AG09309 (cell line): ENCODE measurements at places on chromosomes 12 and 14.

DNA sequence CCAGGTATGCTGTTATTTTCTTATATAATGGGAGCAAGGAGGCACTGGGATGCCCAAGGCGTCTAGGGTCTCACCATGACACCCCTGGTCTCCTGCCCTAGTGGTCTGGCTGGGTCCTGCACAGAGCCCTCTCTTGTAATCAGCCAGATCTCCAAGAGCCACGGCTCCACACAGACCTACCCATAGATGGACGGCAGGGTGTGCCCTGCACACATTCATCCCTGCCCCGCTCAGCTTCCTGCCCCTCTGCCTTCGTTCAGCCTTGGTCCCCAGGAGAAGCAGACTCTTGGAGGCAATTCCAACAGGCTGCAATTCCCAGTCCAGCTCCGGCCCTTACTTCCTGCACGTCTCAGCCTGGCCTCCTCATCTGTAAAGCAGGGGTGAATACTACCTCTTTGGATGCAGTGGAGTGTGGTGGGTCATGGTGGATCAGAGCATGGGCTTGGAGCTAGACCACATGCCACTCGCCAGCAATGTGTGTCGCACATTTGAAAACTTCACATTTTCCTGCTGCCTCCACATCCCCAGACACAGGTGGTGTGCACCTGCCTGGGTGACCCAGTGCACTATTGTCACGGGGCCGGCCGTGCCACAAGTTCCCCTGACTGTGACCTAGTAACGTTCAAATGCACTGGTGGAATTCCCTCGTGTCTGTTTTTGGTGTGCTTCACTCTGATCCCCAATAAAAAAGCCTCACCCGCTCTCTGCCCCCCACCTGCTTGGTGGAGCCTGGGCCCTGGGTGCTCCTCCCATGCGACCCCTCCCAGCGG is 171.1 kb upstream of the PRMT8 start:
- DNase-seq = no peak

- no peak for DNase-seq
These were observed 26.2 kb downstream of the WNK1 start for GRCh38 chr12:778615-779014.

- DNase-seq = no peak
These were observed 157.4 kb upstream of the CNTN1 start for GRCh38 chr12:40534828-40535227.

GRCh38 chr14:95338436-95338835 is 18.7 kb upstream of the CLMN start:
- no peak for DNase-seq

DNA sequence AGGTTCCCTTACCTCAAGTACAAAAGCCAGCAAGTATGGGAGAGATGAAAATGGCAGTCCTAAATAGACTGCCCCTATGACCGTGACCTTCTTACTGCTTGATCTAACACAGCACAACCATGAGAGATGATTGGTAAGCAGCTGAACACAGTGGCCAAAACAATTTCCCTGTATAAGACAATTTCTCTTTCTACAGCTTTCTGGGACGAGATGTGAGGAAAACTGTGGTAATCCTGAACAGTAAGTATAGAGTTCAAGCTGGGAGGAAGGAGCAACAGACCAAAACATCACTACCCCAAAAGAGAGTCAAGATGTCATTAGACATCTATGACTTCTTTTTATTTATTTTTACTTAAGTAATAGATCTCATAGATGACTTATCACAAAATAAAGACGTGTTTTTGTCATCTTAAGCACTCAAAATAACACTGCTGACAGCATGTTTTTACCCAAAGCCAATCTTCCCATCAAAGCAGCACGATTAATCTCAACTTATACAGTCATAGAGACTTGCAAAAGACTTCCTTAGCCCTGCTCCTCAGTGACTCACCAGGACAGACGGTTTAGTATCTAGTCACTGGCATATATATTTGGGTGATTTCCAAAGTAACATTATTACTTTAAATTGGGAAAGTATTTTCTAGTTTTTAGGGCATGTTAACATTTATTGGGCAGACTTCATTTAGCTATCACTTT is 3.7 kb downstream of the TMEM52B start:
- peak; percentile 58 for DNase-seq

DNA sequence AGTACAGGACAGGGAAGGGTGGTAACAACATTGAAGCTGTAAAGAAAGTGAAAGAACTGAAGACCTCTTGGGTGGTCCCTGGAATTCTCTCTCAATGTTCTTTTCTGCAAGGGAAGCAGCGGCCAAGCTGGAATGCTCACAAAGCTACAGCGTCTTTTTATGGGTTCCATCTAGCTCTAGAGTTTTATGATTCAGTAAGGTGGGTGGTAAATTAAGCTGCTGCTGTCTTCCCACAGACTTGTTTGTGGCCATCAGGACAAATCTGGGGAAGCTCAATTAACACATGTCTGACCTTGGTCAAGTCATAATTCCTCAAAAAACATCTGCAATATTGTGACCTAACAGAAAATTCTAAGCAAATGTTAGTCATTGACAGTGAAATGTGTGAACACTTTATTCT is 139.1 kb downstream of the MED13L start:
- no peak for DNase-seq

- DNase-seq = no peak
These were observed 9.0 kb upstream of the SYNE2 start for GRCh38 chr14:63843796-63844195.

GRCh38 chr12:69509308-69509736 is 39.1 kb downstream of the FRS2 start:
- DNase-seq = no peak

- no peak for DNase-seq
These were observed 14.9 kb upstream of the MYH7 start for GRCh38 chr14:23450379-23450778.

DNA sequence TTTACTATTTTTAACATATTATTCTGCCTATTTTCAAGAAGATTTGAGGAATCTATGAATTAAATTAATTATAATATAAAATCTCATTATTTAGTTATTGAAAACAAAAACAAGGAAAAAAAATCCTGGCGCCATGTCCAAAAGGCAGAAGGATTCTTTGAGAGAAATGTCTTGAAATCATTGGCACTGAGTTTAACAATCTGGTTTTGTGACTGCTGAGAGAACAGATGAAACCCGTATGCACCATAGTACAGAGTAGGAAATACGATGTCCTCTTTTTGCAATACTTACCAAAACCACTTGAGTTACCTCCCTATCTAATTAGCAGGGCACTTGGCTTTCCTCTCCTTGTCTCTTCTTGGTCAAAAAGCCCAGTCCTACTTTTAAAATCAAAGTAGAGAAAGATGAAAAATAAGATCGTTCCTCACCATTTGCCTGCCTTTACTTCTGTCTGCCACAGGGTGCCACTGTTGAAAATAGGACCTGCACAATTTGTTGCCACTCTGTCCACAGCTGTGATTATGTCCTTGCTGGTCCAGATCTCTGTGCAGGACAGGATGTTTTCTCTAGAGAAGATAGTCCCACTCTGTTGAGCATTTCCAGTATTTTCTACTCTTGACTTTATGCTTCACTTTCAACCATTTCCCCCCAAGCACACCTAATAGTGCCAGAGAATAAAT is 179.7 kb downstream of the PDZRN4 start:
- no peak for DNase-seq

GRCh38 chr12:4224206-4224889 is 49.2 kb upstream of the CCND2 start:
- no peak for DNase-seq

DNA sequence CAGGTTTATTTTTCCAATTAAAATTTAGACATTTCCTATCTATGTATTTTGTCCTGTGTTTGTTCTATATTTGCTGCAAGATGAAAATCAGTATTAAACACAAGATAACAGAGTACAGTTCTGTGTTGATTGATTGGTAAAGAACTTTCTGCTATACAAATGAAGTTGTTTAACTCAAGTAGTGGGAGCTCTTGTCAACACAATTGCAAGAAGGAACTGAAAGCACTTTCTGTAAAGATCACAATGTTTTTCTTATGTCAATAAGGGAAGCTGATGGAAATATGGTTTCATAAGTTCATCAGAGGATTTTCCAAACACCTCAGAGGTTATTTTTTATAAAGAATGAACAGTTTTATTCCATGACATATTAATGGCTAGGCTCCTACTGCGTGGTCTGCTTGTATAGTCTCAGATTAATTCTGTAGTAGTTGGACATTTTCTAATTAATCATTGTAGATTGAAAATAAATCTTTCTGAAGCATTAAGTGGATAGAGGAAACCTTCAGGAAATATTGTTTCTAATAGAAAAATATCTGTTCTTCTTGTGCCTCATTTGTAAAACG is 379.5 kb downstream of the LRFN5 start:
- no peak for DNase-seq

DNA sequence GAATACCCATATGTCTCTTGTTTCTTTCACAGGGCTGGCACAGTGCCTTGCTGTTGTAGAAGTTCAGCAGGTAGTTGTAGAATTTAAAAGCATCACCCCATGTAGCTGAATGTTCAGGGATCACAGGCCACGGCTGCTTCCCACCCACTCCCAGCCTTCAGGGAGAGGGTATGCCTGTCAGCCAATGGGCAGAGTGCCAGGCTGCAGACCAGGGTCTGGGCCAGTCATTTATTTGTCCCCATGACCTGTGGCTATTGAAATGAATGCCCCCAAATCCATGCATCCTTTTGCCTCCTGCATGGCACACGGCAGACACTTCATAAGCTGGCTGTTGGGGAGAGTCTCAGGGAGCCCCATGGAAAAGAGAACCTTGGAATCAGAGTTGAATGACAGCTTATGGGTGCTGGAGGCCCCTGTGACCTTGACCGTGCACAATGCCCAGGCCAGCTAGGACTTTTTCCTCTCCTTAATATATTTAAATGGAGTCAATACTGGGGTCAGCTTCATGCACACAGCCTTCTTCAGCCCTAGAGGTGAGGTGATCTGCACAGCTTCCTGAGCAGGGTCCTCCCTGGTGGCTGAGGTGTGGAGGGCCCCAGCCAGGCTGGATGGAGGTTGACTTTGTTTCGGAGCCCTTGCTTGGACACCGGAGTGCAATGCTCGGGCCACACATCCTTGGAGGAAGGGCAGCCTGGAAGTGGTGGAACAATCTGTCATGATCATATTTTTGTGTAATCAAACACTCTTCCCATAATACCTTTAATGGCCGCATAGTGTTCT is 45.3 kb downstream of the PRMT8 start:
- DNase-seq = no peak

DNA sequence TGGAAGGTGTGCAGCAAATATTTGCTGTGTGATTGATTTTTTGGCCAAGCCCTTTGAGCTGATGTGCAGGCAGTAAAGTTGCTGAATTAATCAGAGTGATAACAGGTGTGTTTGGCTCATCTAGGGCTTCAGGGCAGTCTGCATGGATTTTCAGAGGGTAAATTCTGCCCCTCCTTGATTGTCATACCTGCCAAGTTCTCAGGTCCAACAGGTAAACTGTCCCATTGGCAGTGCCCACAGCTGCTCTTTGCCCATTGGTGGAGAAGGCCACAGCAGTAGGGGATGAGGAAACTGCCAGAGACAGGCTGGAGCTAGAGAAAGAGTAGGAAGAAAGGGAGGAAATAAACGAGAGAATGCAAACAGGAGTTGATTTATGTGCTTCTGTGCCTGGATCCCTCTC is 33.6 kb downstream of the TEP1 start:
- DNase-seq = no peak

- no peak for DNase-seq
These were observed 472.9 kb downstream of the NELL2 start for GRCh38 chr12:44403185-44403584.

- DNase-seq = no peak
These were observed 21.9 kb upstream of the ZFP36L1 start for GRCh38 chr14:68814539-68815297.

- no peak for DNase-seq
These were observed 28.2 kb downstream of the RPS6KA5 start for GRCh38 chr14:91032248-91032647.

DNA sequence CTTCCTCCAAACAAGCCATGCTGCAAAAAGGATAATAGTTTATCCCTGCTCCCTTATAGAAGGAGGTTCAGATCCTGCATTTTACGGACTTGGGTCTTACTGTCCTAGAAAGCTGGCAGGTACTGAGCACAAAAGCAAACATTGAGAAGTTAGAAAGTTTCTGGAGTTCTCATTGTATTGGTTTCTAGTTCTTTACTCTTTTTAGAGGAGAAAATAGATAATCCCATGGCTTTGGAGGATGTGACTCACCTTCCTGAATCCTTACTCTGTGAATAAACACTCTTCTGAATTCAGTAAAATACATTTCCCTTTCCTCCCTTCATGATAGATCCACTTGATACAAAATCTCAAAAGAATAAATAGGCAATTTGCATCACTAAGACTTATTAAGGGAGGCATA is 188.9 kb downstream of the NPAS3 start:
- no peak for DNase-seq

- DNase-seq = no peak
These were observed 11.5 kb downstream of the FOXA1 start for GRCh38 chr14:37583358-37584210.

GRCh38 chr12:80709811-80710726 is 2.6 kb downstream of the MYF6 start:
- DNase-seq = no peak

DNA sequence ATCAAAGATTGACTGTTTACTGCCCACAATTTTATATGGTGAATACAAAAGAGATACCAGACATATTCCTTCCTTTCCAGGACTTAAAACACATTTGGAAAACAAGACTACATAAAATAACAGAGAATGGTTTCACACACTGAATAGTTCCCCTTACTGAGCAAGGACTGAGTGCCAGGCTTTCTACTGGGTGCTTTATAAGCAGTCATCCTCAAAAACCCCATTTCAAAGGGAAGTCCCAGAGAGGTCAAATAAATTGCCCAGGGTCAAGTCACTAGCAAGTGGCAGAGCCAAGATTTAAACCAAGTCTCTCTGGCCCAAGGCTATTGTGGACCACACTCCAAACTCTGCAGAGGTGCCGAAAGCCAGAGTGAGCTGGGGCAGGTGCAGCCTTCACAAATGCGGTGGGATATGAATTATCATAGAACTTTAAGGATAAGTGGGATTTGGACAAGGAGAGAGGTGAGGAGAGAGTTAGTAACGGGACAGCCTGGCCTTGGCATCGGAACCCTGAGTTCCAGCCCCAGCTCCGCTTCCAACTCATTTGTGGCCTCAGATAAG is 9.1 kb upstream of the RPAP3 start:
- DNase-seq = no peak

GRCh38 chr12:75666126-75666938 is 154.9 kb upstream of the KRR1 start:
- DNase-seq = no peak

DNA sequence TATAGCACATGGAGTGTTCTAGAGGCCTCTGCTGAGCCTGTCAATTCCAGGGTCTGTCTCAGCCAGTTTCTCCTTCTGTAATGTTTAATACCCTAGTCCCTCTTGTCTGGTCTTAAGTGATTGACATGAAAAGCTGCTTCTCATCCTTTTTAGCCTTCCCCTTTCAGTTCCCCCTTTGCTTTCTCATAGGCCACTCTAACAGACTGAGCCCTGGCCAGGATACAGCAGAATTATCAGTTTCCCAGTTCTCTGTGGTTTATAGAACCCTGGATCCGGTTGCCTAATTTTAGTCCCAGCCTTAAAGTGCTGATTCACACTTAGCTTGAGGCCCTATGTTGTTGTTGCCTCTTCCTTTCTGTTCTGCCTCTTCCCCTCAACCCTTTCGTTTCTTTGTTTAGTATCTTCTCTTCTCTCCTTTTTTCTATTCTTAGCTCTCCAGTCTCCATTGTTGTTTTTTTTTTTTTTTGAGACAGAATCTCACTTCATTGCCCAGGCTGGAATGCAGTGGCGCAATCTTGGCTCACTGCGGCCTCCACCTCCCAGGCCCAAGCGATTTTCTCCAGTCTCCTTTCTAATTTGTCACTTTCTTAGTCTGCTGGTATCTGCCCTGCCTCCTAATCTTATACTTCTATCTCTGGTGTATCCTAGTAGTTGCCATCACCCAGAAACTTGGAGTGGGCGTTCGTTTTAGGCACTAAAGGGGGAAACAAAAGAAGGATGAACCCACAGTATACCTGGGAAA is 2.9 kb upstream of the BIN2 start:
- peak; percentile 74 for DNase-seq
